Stimulated activated CD4-positive, alpha-beta T cell treated with anti-CD3 and anti-CD28 coated beads, Interleukin-2, amount 100 ng/mL, for 48 hours (primary cell): ENCODE measurements at places on chromosomes 4 and X.

GRCh38 chrX:100409610-100410590 is at the start of gene PCDH19:
TSS of gene PCDH19 (minus strand) at chrX:100410273. CDS start at chrX:100408597, 1,676 bp downstream.
- peak; percentile 25 for DNase-seq

DNA sequence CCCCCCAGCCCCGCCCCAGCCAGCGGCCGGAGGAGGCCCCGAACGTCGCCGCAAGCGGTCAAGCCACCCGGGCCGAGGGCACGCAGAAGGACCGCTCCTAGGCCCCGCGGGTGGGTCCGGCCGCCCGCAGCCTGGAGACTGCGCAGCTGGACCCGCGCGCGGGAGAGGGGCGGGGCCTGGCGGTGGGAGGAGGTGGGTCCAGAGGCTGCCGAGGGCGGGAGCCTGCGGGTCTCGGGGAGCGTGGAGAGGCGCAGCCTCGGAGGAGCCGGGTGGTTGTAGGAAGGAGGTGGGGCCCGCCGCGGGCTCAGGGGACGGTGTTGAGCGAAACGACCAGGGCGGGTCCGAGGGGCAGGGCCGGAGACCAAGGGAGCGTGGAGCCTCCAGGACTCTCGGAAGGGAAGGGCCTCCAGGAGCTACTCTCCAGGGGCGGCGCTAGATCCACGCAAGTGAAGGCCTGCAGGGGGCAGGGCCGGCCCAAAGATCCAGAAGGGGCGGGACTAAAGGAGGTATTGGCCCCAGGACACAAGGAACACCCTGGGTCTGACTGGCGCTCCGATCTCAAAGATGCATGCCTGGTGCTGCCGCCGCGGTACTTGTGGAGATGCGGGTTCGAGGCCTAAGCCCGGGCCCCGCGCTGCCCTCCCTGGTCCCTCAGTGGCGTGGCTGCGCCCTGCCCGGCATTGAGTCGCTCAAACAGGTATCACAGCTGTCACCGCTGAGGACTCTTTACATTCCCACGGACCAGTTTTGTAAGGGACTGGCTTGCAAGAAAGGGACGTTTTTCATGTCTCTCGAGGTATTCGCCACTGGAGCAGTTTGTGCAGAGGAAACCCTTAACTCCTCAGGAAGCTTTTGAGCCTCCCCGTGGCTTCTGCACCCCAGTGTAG is 5.9 kb downstream of the TIMM17B start:
- peak; percentile 57 for DNase-seq

DNA sequence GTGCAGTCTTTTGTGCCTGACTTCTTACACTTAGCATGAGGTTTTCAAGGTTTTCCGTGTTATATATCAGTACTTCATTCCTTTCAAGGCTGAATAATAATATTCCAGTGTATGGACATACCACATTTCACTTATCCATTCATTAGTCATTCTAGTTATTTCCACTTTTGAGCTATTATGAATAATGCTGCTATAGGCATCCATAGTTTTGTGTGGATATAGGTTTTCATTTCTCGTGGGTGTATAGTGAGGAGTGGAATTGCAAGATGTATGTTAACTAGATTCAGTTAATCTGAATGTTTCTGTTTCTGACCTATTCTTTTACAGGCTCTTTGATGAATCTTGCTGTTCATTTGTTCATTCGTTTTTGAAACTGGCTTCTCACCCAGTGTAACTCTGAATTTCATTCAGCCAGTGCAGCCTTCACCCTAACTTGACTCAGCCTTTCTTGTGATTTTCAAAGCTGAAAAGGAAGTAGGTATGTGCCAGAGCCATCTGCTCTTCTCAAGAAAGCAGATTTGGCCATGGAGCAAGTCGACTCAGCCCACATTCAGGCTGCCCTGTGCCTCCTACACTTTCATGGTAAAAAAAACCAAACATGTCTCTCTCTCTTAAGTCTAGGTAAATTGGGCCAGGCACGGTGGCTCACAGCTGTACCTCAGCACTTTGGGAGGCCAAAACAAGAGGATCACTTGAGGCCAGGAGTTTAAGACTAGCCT is 56.3 kb upstream of the NOCT start:
- no peak for DNase-seq

DNA sequence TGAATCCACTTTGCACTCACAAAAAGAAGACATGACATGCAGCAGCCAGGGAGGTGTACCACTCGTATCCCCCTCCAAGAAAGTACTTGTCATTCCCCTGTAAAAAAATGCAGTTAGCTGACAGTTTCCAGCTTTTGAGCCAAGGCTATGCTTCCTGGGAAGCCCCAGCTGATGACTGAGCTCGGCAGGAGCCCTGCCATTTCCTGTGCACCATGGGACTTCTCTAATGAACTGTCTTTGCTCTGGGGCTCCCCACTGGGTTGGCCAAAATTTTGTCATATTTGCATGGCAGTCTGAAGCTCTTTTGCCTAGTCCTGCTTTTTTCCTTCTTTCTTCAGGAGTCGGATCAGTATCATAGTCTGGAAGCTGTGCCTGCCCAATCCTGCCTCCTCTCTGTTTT is 104.5 kb upstream of the MAOA start:
- DNase-seq = no peak

DNA sequence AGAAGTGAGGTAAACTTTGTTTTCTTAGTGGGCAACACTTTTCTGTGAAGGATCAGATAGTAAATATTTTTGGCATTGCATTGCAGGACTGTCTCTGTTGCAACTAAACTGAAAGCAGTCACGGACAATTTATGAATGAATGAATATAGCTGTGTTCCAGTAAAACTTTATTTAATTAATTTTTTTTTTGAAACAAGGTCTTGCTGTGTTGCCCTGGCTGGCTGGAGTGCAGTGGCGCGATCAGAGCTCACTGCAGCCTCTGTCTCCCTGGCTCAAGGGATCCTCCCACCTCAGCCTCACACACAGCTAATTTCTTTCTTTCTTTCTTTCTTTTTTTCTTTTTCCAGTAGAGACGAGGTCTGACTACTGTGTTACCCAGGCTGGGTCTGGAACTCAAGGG is 15.8 kb downstream of the RBM10 start:
- DNase-seq = no peak

DNA sequence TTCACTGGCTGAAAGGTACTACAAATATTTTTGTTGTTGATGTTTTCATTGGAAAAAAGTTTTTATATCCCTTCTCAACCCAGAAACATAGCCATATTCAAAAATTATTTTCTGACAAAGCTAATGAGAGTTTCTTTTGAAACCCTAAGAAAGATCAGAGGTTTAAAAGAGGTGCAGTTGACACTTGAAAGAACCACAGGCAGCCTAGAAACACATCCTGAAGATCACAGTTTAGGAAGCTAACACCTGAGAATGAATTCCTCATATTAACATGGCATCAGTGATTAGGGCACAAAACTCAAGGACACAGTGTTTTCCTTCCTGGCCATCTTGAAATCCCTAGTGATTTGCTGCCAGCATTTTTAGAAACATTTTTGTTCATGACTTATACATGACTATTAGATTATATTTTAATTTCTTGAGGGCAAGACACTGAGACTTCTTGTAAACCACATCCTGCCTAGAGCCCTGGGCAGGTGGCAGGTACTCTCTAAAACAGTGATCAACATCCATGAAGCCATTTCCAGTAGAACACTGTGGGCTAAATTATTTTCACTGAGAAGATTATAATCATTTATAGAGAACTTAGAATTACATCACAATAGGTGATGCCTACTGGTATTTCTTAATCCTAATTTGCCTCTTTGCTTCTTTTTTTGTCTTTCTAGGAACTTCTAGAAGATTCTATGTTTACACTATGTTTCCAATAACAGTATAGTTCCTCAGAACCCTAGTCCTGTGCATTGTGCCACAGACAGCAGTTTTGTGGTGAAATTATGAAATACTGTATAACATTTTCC is 80.0 kb downstream of the ARSJ start:
- no peak for DNase-seq

DNA sequence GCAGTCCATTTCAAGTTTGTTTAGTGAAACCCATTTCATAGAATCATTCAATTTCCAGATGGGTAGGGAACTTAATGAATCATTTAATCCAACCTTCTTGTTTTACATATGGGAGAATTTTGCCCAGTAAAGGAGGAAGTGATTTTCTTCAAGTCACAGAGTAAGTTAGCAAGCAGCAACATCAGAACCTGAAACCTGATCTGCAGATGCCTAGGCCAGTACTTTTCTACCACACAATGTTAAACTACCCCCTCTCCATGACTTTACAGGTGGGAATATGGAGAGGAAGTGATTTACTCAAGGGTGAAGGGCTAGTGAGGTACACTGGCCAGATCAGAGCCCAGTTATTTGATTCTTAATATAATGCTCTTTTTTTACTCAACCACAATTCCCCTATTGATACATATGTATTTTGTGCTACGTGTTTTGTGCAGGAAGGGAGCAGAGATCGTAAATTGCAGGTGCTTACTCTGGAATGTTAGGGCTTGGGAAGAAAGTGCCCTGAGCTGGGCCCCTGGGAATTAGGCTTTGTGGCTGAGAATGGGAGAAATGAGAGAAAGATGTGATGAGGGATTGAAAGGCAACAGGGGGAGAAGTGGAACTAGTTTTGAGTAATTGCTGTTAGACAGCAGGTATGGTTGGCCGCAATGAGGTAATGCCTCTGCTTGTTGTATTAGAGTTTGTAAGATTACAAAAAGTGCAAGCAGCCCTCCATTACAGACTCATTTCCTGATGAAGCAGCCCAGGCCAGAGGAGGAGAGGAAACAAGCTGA is 6.8 kb downstream of the LHFPL1 start:
- no peak for DNase-seq
